Stimulated activated CD4-positive, alpha-beta T cell treated with anti-CD3 and anti-CD28 coated beads, TNF-alpha, amount 100 ng/mL, for 1 hour (primary cell): ENCODE measurements at places on chromosomes 12 and 14.

GRCh38 chr12:132393991-132394949 lies 64.9 kb upstream of the GALNT9 start:
- no peak for DNase-seq

DNA sequence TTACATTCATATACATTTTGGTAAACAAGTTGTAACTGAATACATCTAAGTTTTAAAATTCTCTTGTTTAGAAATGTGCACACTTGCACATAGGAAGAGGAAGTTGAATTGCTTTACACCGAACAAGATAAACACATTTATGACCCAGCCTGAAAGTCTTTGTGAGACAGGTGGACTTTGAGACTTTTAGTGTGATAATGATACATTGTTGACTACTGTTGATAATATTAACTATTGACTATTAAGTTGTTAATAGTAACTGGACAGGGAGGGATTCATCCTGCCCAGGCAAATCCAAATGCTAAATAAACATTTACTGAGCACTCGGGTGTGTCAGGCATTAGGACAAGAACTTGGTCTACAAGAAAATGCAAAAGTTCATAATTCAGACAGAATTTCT lies 68.0 kb downstream of the AVPR1A start:
- DNase-seq = no peak

DNA sequence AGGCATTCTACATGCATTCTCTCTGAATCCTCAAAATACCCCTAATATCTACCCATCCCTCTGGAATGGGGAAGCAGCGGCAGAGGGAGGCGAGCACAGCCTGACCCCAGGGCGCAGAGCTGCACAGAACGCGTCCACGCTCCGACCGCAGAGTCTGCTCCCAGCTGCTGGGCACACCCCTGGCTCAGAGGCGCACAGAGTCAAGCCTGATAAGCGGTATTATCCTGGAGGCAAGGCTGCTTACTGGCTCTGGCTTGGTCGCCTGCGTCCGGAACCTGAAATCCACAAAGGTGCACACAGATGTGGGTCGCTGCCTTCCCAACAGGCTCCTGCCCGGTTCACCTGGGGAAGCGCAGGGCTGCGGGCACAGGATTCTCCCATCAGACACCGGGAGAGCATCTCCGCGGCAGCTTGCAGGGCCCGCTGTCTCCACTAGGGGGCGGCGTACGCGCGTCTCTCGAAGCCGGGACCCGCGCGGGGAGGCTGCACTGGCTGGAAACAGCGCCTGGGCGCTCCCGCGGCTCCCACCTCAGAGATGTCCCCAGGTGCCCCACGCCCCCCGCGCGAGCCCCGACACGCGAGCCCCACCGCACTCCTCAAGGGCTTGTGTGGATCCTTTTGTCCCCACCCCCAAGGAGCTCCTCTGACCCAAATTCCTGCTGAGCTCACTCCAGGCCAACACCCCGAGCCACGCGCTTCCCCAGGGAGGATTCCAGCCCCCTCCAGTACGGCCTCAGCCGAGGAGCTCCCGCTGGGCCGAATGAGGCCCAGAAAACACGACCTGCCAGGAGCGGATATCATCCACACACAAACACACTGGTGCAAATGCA lies 120.1 kb upstream of the FZD10 start:
- no peak for DNase-seq

- DNase-seq = no peak
These were observed 89.4 kb downstream of the OTX2 start for GRCh38 chr14:56720703-56721460.

DNA sequence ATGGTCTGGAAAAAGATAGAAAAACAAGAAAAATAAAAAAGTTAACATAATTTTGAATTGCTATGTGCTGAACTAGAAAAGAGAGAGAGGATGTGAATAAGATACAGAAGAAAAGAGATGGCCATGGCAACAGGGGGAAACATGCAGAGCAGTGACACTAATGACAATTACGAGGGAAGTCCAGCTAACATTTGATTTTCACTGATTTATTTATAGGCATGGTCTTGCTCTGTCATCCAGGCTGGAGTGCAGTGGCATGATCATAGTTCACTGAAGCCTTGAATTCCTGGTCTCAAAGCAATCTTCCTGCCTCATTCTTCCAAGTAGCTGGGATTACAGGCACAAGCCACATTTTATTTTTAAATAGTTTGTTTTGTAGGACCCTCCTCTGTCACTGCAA lies 1.8 kb downstream of the OR6C74 start:
- DNase-seq = no peak

DNA sequence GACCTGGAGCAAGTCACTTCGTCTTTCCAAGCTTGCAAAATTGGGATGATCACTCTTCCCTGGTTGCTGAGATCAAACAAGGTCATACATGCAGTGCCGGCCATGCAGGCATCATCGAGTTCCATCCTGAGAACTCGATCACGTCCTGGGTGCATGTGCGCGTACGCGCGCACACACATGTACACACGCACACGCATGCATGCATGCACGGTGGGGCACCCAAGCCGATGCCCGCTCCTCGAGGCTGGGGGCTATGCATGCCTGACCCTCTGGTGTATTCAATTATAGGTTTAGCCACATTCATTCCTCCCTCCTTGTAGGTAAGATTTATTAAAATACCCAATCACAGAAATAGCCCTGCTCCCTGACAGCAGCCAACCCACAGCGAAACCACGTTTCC lies 26.0 kb downstream of the MMAB start:
- no peak for DNase-seq

DNA sequence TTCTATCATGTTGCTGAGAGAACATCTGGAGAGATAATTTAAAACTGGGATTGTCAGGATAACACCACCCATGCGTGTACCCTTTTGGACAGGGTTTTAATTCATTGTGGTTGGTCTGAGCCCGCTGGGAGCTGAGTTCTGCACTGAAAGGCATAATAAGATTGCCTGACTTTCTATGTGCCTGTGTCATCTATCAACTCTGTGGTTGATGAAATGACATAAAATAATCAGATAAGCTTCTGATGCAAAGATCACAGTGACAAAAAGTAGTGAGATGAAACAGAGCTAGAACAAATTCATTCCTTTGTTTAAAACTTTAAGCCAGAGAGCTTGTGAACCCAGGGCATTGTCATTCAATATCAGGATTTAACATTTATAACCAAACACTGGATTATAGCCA lies 98.7 kb downstream of the BBS10 start:
- DNase-seq = no peak

GRCh38 chr12:76026643-76027063 lies 4.9 kb downstream of the PHLDA1 start:
- no peak for DNase-seq

- no peak for DNase-seq
These were observed 142.5 kb downstream of the TMX1 start for GRCh38 chr14:51382506-51382905.

DNA sequence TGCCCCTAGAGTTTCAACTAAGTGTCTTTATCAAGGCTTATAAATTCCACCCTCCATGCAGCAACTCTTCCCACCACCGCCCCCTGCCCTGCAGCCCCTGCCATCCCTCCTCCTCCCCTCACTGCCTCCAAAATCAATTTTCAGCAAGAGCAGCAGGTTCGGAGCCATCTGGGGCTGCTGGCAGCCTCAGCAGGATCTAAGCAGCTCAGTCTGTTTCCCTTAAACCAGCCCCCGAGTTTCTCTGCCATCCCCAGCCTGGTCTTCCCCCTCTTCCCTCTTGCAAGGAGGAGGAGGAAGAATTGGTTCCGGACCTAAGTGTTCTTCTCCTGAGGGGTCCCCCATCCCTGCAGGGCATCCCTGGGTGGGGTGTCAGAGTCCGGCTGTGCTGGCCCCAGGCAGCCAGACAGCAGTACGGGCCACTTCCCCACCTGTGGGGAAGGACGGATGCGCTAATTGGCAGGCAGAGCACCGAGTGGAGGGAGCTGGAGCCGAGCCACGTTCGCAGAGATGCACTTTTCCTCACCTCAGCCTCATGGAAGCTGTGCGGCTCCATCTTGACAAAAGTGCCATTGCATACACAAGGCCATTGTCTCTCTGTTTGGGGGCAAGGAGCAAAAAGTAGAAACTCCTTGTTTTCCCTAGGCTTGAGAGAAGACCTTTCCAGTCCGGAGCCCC lies 189.3 kb downstream of the KCNA5 start:
- DNase-seq = no peak

- DNase-seq = no peak
These were observed 58.7 kb upstream of the CCND2 start for GRCh38 chr12:4214877-4215228.

GRCh38 chr14:32021341-32021740 lies 55.8 kb upstream of the ARHGAP5 start:
- no peak for DNase-seq

GRCh38 chr12:3698218-3698974 lies 54.5 kb downstream of the CRACR2A start:
- DNase-seq = no peak

DNA sequence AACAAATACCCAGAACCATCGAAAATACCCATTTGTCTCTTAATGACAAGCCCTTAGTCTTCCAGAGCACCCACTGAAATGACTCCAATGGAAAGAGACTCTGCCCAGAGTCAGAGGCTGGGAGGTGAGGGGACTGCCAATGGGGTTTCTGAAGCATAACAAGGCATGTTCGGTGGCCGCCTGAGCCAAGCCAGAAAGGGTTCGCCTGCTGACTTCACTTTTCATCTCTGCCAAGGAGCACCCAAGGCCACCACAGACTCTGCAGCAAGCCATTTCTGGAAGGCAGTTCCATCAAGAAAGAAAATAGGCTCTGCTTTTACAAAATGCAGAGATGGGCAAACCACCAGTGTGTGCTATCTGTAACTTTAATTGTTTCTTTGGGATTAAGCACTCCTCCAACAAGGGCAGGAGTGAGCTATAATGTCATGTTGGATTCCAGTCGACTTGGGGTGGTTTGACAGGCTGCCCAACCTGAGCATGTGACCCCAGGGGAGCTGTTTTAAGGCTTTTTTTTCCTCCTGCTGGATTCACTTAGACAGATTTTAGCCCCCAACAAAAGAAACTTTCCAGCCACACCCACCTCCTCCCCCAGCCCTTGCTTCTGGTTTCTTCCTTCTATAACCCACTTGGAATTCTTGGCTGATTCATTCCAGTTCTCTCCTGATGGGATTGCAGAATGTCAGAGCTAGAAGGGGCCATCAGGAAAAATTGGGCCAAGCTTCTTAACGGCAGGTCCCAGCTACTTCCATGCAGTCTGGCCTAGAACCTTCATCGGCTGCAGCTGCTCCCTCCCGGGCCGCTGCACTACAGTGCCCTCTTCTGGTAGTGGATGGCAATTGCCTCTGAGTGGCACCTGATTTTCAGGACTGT lies 24.1 kb downstream of the CKAP4 start:
- DNase-seq = peak; percentile 52

DNA sequence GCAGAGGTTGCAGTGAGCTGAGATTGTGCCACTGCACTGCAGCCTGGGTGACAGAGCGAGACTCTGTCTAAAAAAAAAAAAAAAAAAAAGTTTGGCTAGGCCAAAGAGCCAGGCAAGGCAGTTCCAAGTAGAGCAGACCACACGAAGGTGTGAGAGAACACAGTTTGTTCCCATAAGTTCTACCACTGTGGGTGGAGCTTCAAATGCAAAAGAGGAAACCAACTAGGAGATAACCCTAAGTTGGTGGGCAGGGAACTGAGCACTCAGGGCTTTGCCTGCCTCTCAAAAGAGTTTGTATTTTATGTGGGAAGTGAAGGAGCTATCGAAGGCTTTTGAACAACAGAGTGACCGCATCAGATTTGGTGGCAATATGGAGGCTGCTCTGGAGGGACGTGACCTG lies 15.1 kb downstream of the SOCS2 start:
- no peak for DNase-seq

DNA sequence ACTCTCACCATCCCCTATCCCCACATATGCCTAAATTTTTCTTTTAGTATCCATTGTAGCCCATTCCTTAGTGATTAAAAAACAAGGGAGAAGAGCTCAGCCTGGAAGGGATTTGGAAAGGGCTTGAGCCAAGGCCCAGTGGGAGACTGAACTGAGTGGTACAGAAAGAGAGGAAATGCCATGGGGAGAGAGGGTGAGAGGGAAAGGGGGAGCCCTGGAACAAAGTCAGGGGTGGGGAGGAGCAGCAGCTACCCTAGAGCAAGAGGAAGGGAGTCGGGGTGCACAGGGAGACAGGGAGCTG lies 2.6 kb upstream of the ATN1 start:
- DNase-seq = no peak

DNA sequence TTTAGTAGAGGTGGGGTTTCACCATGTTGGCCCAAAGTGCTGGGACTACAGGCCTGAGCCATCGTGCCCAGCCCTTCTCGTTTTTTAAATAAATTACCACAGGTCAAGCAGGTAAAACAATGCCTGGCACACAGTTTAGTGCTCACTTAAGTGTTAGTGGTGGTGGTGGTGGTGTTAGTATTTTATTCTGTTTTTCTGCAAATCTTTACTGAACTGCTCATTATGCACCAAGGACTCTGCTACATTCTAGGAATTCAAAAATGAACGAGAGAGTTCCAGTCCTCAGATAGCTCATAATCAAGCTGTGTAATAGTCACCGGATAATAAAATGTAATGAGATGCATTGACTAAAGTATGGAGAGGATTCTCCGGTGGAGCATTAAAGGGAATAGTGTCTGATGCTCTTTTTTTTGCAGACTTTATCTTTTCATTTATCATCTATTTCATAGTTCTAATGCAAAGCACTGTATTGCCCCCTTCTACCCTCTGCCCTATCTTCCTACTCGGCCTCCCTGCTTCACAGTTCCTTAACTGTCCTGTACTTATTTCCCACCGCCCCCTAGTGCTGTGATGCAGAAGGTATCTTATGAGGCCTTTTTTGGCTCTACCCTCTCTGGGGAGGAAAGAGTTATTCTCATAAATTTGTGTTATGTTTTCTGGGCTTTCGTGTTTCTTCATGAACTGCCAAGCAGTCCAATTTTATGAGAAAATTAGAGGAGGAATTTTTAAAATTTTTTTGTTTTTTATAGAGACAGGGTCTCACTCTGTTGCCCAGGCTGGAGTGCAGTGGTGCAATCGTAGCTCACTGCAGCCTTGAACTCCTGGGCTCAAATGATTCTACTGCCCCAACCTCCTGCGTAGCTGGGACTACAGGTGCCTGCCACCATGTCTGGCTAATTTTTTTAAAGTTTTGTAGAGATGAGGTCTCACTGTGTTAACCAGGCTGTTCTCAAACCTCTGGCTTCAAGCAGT lies 1.0 kb downstream of the ITFG2 start:
- DNase-seq = no peak

GRCh38 chr14:100325231-100325632 lies 2.1 kb downstream of the SLC25A47 start:
- DNase-seq = no peak

GRCh38 chr12:48123169-48123568 lies 4.0 kb downstream of the PFKM start:
- no peak for DNase-seq

DNA sequence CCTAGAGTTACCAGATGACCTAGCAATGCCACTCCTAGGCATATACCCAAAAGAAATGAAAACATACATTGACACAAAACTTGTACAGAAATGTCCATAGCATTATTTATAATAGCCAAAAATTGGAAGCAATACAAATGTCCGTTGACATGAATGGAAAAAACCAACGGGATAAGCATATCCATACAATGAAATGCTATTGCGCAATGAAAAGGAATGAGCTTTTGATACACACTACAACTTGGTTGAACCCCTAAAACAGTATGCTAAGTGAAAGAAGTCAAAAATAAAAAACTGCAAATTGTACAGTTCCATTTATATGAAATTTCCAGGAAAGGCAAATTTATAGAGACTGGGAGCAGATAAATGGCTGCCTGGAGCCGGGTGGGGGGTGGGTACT lies 90.6 kb upstream of the G2E3 start:
- DNase-seq = no peak
